ENCODE measurements at places on chromosomes 12 and 14.

- DNase-seq: no peak
Measured at GRCh38 chr14:95058491-95058890, 98.8 kb downstream of the DICER1 start.

DNA sequence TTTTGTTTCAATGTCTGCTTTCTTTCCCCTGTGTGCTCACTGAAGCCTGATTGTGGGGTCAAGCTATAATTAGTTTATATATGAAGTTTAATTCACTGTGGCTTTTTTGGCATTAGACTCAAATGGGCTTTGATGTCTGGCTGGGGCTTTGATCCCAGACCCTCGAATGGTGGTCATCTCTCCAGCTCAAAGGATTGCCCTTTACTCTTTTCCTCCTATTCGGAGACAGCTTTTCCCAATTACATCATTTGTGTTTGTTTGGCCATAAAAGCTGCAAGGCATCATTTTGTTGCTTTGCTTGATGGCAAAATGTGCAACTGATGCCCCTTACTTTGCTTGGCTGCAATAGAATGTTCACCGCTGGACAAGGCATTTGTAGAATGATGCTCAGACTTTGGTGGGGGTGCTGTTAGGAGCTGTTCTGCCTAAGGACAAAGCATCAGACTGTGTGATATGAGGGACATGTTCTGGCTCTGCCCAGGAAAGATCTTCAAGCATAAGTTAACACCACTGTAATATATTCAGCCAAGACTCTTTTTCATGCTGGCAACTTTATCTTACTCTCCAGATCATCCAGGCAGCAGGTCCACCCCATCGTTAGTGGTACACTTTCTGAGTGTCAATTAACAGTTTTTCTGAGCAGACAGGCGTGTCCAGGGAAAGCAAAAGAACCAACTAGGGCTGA lies 3.2 kb upstream of the DACT1 start:
- DNase-seq: no peak

DNA sequence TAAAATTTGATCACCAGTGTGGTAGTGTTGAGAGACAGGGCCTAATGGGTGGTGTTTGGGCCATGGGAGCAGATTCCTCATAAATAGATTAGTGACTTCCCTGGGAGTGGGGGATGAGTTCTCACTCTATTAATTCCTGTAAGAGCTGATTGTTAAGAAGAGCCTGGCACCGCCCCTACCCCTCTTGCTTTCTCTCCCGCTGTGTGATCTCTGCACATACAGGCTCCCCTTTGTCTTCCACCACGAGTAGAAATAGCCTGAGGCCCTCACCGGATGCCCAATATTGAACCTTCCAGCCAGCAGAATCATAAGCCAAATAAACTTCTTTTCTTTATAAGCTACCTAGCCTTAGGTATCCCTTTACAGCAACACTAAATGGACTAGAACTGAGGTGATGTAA lies 31.9 kb upstream of the CAND1 start:
- DNase-seq: no peak

DNA sequence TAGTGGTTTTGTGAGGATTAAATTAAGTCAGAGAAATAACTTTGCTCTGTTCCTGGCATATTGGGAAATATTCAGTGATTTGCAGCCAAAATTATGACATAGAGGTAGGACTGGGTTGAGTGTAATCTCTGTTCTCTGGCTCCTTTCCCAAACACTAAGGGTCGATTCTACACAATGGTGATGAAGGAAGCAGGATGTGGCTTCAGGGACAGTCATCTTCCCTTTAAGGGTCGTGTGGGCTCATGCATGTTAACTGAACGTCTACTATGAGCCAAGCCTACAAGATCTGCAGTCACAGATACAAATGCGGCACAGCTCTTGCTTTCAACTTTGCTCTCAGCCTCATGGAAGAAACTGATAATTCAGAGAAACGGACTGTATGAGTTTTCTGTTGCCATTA lies 381.6 kb downstream of the VRK1 start:
- DNase-seq: peak; percentile 50

DNA sequence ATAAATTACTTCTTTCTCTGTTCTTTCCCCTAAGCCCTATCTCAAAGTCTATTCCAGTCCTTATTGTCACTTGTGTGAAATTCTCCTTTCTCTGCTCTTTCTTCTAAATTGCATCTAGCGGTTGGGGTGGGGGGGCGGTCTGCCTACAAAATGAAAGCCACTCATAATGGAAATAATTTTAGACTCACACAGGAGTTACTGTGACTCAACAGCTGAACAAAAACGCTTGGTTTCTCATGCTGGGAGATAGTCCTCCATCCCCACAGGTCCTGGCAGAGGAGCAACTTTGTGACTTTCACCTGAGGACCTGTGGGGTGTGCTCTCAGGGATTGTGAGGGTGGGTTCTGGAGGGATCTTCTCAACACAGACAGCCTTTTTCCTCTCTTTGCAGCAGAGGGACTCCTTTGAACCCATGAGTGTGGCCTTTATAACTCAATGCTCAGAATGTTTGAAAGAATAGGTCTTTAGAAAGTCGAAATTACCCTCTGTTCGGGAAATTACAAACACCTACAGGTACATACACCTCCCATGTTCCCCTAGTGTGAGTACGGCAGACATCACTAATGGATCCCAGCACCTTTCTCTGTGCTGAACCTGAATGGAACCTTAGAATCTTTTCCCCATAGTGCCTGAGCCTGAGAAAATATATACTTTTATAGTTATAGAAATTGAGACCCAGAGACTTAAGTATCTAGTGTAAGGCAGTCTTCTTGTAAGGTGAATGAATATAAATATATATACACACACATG lies 109.7 kb downstream of the CHST11 start:
- peak; percentile 64 for DNase-seq

- DNase-seq: no peak
Measured at GRCh38 chr12:90298289-90298948, 589.8 kb upstream of the ATP2B1 start.

DNA sequence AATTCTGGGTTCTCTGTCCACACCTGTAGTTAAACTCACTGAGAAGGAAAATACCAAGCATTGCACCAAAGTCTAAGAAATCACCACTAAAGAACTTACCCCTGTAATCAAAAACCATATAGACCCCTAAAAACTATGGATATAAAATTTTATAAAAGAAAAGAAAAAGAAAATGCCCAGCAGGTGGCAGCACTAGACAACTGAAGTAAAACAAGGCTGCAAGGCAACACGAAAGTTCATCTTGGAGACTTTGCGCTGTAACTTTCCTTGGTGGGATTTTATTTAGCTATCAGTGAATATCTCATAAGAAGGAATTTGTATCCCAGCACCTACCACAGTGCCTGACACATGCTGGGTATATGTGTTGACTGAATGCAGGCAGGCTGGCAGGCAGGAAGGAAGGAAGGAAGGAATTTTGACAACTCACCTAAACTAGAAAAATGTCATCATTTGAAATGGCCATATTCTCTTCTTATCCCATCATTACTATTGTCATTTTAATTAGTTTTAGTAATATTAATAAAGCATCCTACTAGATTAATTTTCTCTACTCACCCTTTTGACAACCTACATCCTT lies 68.2 kb upstream of the ETV6 start:
- peak; percentile 84 for DNase-seq

- DNase-seq: no peak
Measured at GRCh38 chr14:96080571-96080970, 41.4 kb downstream of the C14orf132 start.

- DNase-seq: peak; percentile 87
Measured at GRCh38 chr12:107607464-107608392, 77.9 kb upstream of the PWP1 start.

- DNase-seq: no peak
Measured at GRCh38 chr12:21925296-21925913, 15.8 kb downstream of the ABCC9 start.

DNA sequence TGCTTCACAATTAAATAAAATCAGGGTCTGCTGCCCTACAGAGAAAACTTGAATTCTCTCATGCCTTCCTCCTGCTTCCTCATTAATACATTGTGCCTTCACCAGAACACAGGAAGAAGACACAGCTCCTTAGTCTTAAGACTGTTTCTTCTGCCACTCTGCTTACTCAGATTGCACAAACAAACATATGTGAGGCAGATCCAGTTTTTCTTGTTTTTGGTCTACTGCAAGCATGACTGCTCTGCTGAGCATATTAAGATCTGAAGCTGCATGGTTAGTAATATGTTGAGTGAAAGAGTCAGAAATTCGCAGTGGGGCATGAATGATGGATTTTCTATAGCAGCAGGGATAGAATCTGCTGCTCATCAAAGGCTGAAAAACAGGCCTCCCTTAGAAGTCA lies 321.1 kb upstream of the STXBP6 start:
- DNase-seq: no peak

- DNase-seq: no peak
Measured at GRCh38 chr12:113325916-113326315, 9.0 kb downstream of the SLC8B1 start.

DNA sequence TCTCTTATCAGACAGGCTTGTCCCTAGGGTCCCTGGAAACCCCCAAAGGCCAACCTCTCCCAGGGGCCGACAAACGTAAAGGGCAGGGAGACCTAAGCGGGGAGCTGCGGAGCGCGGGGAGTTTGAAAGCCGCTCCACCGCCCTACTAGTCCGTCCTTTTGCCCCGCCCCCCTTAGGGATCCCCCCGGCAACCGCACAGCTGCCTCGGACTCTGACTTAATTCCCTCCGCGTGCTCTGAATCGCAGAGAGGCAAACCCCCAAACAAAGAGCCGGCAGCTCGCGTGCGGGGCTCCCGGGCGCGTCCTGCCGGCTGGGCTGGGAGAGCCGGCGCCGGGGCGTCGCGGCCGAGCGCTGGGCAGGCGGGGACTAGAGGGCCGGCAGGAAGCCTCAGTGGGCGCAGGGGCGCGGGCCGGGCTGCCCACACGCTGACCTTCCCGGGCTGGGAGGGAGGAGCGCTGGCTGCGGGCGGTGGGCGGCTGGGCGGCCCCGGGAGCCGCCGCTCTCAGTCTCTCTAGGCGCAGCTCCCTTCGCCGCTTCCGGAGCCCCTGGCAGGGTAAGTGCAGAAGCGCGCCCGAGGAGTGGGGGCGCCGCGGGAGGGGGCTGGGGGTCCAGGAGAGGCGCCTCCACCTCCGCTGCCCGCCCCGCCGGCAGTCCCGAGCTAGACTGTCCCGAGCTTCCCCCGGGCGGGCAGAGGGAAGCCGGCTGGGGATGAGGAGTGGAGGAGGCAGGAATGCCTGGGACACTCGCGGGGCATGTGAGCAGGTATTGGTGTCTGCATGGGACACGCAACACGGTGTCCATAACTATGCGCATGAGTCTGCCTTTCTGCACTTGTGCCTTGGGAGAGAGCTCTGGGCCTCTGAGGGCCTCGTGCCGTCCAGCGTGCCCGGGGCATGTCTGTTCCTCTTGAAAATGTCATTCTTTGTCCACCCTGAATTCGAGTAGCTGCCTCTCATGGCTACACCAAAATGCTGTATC lies at the start of gene TSPAN11:
Gene TSPAN11, plus strand, starts transcription at position 506 of the 979 bp plus-strand sequence. CDS start 27,244 bp downstream, outside the sequence.
- peak; percentile 12 for DNase-seq

DNA sequence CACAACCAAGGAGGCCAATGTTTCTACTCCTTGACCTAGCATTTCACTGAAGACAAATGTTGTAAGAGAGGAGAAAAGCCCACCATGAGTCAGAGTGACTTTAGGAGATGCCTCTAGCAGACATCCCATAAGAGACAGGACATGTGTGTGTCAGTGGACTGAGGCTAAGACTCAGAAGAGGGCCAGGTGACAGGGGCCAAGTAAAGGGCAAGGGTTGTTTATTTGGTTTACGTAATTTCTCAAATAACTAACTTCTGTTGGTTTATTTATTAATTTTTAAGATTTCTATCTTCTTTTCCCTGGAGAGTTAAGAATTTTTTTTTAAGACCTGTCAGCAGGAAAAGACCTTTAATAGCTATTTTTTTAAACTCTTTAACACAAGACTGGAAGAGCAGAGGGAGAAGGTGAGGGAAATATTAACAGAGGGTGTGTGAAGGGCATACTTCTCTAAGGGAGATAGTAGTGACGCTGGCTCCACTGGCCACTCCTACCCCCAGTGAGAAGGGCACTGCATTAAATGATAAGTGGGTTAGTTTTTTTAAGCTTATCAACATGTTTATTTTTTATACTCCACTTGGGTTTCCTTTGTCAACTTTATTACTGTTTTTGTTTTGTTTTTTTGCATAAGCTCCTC lies 3.4 kb downstream of the PNP start:
- no peak for DNase-seq

- no peak for DNase-seq
Measured at GRCh38 chr14:95500772-95501401, 15.6 kb downstream of the SYNE3 start.

GRCh38 chr14:102215071-102215470 lies 75.4 kb downstream of the WDR20 start:
- no peak for DNase-seq

DNA sequence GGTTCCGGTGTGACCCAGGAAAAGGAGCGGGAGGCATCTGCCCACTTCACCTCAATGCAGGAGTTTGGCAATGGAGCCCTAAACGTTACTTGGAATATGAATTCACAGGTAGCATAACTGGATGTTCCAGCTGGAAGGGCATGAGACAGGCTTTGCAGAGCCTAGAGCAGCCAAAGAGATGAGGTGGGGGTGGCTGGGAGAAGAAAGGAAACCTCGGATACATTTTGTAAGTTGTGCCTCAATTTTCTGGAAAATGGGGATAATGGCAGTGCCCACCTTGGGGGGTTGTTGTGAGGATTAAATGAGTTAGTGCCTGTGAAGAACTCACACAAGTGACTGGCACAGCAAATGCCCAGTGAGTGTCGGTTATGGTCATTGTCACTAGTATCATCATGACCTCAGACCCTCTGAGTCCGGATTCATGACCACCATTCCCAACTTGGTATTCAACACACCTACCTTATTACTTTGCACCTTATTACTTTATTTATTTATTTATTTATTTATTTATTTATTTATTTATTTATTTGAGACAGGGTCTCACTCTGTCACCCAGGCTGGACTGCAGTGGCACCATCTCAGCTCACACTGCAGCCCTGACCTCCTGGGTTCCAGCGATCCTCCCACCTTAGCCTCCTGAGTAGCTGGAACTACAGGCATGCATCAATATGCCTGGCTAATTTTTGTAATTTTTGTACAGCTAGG lies 56.0 kb downstream of the CLMN start:
- no peak for DNase-seq

DNA sequence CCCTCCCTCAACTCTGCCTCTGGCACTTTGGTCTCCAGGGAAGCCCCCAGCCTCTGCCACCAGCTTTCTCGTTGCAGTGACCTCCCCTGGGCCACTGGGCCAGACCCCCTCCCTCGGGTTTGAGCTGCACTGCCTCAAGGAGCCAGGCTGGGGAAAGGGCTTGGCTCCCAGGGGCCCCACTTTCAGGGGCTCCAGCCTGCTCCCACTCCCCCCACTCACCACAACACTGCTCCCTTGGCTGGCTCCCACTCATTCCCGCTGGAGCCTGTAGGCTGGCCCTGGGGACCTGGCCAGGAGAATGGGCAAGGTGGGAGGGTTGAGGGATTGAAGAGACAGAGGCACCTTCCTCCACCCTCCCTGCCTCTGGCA lies 19.3 kb upstream of the KIF26A start:
- no peak for DNase-seq

DNA sequence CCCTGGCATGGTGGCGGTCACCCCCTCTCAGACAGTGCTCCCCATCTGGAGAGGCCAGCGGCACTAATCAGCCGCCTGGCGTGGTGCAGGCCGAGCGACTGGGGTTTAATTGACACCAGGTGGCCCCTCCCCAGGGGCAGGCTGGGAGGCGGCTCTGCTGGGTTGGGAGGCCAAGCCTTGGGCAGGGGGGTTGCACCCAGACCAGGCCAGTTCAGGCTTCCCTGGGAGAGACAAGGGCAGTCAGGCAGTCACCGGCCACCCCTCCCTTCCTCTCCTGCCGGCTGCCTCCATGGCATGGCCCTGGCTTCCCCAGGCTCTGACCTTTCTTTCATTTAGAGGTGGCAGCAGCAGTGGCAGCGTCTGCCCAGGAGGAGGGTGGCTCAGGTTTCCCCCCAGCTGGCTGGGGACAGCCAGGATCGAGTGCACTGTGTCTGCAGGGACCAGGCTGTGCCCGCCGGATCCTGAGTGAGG lies 78.1 kb upstream of the NOS1 start:
- no peak for DNase-seq
